ENCODE measurements at places on chromosomes 3 and 15.

DNA sequence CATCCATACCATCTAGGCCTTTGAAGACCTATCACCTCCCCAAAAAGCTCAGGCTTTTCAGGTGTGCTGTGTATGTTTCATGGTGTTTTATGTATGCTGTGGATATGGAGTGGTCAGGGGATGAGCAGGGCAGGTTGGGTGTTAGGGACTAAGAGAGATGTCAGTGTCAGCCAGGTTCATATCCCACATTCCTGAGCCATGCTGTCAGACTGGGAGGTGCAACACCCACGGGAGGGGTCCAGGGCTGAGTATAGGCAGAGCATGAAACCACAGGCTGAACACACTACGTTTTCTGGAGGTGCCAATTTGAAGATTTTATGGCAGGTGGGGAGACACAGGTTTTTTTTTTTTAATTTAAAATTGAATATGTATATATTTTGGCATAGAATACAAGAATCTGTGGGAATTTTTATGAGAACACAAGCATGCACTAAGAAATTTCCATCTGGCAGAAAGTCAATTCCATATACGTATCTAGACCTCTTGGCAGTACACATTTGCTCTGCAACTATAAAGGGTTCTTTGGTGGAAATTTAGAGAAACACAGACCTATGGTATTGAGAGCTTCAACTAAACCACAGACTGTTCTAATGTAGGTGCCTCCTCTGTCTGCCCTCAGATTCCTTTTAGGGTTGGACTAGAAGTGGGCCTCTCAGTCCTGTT is 101.9 kb upstream of the RNU6-1 start:
- no peak for DNase-seq

DNA sequence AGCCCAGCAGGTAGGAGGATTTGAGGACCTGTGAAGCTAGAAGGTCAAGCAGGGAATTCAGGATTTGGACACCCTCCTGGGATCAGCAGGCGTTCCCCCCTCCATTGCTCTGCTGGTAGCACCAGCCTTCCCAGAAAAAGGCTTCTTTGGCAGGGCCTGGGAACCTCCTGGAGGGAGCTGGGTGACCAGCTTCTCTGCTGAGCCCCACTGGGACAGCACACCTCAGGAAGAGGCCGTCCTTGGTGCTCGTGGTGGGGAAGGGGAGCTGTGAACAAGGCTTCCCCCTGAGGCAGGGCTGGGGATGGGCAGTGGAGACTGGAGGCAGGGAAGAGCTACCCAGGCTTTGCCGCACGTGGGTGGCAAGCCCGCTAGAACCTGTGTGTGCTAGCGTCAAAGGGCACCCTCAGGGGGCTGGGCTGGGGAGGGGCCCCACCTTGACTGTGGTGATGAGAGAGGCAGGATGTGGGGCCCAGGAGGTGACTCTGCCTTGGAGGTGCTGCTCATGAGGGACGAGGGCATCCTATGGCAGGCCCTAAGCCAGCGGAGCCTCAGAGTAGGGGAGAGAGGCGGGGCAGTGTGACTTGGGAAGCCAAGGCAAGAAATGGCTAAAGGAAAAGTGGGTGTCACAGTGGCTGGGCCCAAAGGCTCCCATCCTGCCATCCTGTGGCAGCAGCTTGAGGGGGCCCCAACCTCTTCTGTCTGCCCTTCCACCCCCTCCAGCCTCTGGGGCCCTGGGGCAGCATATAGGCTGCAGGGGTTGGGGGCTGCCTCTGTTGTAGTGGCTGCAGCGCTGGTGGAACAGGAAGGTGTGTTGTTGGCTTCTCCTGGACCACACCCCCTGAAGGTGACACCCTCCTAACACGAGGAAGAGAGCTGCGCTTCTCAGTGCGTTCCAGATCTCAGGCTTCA is 20.7 kb downstream of the KLF13 start:
- no peak for DNase-seq

- peak; percentile 10 for DNase-seq
Measured at GRCh38 chr15:100787567-100788417, 91.8 kb upstream of the ALDH1A3 start.

DNA sequence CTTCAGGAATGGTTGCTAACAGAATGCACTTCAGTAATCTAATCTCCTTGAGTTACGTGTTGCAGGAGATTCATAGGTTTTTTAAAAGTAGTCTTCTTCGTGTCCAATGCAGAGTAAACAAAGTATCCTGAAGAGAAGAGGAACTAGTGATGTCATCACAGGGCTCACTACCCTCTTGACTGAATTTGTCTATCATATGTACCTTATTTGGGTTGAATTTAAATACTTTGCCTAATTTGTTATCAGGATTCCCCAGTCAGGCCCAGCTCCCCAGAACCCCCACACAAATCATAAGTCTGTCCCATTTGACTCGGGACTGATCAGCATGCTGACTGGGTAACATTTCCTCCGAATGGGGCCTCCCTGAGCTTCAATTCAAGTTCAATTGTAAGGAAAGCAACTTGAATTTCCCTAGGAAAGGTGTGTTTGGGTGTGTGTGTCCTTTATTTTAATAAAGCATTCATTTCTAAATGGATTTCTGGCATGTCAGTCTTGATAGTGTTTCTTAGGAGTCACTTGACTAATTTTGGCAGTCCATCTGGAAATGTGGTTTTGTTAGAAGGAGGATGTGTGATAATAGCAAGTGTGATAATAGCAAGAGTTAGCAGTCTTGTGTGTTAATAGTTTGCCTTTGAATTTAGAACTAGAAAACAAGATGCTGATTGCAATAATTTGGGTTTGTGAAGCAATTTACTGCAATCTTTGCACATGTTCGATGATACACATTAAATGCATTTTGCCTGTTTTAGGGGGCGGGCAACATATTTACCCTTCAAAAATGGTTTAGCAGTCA is 21.9 kb downstream of the OXNAD1 start:
- no peak for DNase-seq

DNA sequence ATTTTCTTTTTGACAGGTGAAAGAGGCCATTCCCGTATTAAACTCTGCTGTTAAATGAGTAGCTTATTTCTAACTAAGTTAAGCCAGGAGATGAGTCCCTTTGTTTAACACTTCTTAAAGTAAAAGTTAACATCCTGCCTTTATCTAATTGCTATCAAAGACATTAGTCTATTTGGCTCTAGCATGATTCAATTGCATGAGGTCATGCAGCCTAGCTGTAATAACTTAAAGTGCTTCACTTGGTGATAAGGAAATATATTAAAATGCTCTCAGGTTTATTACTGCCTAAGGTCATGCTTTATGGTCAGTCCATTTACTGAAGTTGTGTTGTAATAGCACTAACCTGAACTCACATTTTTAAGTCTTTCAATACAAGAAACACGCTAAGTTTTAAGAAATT is 82.3 kb upstream of the MLF1 start:
- DNase-seq: no peak

All from WTC11 (cell line).